Cardiac fibroblast (primary cell): ENCODE measurements at places on chromosomes 7 and 10.
A peak's percentile ranks its signal among the peaks of the same experiment; 100 is the strongest.

DNA sequence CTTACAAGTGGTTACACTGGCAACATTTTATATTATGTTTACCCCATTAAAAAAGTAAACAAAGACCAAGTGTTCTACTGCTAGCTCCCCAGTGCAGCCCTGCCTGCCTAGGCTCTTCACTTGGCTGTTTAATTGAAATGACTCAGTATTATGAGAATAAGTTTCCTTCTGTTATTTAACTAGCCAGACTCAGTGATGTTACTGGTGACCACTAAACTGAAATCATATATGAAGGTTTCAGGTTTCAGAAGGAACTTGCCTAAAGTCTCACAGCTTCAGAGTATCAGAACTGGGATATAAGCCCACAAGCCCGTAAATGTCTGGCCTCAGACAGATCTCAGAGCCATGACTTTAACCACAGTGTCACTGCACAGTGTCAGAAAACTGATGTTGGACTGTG is 66.8 kb upstream of the EXOC4 start:
- DNase-seq: no peak

DNA sequence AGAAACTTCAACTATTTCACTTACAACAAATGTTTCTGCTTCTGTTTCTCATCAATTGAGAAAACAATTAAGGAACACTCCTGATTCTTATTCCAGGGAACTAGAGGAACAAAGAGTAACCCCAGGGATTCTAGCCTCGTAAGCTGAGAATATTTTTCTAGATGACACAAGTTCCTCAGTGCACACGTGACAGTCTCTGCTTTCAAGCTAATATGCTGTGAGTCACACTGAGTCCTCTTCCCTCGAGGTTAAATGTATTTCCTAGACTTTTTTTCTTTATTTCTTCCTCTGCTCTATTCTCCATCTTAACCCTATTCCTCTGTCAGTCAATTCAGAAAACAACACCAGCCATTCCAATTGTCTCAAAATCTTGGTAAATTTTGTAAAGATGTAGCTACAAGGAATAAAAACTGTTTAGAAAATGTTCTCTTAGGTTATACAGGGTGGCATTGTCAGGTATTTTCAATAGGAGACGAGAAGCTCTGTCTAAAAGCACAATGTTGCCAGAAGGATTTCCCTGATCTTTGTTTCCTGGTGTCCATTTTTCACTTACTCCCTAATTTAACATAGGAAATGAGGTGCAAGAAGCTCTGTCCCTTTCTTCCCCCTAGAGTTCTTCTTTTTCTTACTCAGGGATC is 5.8 kb upstream of the C1GALT1 start:
- DNase-seq: peak; percentile 80

DNA sequence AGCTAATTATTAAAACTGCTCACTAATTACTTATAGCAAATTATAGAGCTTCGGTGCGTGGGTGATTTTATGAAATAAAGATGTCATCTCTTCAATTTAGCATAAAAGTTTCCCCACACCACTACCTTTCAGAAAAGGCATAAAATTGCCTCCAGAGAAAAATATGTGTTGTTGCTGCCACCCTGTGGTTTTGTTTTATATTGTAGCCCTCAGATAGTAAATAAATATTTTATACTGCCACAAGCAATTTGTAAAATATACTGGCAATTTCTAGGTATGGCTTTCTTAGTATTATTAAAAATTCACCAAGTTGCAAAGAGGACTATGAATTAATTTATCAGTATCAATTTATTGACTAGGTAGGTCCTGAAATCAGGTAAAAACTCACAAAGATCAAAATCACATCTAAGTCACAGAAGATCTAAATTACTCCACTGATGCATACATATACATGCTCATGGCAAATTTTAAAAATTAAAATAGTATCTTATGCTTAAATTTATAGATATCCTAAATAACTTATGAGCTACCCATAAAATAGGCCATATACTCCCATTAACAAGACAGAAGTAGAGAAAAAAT is 26.5 kb downstream of the ASNS start:
- DNase-seq: peak; percentile 57

DNA sequence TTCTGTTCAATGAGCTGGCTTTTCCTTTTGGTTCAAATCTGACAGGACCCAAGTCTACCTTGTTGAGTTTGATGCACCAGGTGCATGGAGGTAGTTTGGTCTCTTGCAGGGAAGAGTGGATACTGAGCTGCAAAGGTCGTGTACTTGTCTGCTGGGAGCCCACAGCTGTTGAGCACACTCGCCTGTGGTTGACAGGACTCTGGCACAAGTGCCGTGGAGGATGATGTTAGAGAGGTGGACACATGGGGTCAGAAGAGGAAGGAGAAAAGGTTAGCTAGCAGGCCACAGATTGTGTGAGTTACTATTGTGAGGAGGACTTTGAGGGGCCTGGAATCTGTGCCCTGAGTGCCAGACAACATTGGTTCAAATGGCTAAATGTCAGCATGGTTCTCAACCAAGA is 197.3 kb downstream of the CREB5 start:
- no peak for DNase-seq

GRCh38 chr7:132755538-132756483 is 179.5 kb upstream of the PLXNA4 start:
- peak; percentile 28 for DNase-seq

DNA sequence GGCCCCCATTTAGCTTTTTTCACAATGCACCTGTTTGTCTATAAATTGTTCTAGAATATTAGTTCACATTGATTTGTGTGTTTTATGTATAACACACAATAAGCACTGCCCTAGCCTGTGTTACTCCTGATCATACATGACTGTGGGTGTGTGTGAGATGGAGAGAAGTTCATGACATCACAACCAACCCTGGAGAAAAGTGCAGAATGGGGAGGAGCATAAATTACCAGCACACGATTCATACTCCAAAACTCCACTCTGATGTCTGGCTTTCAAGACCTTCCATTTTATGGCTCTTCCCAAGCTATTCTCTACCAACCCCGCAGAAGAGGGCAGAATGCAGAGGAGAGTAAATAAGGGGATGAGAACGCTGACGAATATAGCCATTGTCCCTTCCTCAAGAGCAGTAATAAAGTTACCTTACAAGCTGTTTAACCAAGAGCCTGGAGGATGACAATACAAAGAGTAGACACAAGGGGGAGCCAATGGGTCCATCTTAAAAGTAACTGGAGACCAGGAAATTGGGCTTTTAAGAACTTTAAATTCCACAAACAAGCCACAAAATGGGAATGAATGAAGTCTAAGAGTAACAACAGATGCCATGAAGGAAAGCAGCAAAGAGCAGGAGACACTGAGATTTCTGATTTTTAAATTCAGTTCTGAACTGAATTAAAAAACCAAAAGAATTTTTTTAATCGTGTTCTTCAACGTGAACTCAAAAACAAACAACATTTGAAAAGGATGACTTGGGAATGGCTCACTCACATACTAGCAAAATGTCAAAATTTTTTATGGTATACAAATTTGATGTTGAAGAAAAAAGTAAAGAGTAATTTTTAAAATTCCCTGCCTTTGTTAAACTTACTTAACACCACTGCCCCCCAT is 159.6 kb downstream of the PARD3 start:
- peak; percentile 81 for DNase-seq

DNA sequence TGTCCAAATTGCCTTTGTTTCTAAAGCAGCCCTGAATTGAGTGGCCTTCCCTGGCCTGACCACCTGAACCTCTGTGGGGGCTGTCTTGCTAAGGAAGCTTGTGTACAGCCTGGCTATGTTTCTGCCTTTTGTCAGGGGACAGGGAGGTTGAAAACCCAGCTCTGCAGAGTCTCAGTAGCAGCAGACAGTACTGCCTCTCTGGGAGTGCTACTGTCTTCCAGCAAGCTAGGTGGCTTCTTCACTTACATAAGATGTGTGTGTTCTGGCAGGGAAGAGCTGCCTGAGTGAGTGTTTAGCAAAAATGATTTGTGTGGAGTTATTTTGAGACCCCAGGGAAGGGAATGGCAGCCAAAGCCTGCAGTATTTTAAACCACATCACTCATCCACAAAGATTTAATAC is 57.4 kb downstream of the LRRC4 start:
- DNase-seq: no peak

- DNase-seq: no peak
Observed at GRCh38 chr7:31341141-31341540, 615 bp upstream of the NEUROD6 start.

DNA sequence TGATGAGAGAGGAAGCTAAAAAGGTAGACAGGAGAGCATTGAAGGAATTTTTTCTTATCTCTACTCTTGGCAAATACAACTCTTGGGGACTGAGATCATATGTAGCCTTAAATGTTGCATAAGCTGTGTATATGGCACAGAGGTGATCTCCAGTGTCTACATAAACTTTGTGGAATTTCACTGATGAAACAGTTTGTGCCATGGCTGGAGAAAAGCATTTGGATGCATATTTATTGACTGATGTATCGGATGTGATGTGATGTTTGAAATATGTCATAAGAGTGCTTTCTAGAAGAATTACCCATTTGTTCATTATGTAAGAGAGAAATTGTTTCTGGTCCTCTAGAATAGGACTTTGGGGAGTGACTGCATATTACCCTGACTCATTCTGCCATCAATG is 244.9 kb upstream of the LRRTM3 start:
- no peak for DNase-seq
